ENCODE measurements at places on chromosomes 5 and 9. TPM values are rescaled to one million over a fixed set of nuclear protein-coding genes. Genes with fewer than 3 reads are reported as not detected.

The RNF183 gene
- total RNA-seq: 0.21 TPM

The REEP5 gene
- 55.0 TPM for total RNA-seq

The CD72 gene
- 0.56 TPM for total RNA-seq

The RUSC2 gene
- total RNA-seq: 10.3 TPM

The KIF4B gene
- total RNA-seq: not detected

The GABRA1 gene
- not detected for total RNA-seq

The PCDHB2 gene
- total RNA-seq: not detected

The GOLPH3 gene
- total RNA-seq: 42.2 TPM

The MYMK gene
- total RNA-seq: not detected

The ZNF366 gene
- not detected for total RNA-seq

The LRRC70 gene
- total RNA-seq: 0.07 TPM

The VCAN gene
- total RNA-seq: 81.1 TPM

The SLC25A2 gene
- not detected for total RNA-seq

The PLPPR1 gene
- total RNA-seq: not detected

The DOCK8 gene
- total RNA-seq: 0.71 TPM

The TMEM215 gene
- total RNA-seq: not detected

The PCDHB15 gene
- total RNA-seq: 0.28 TPM

The C9orf153 gene
- not detected for total RNA-seq

The SLC27A6 gene
- 0.35 TPM for total RNA-seq

The MRPS30 gene
- total RNA-seq: 56.3 TPM

The IL9 gene
- total RNA-seq: not detected

The ZNF618 gene
- 8.0 TPM for total RNA-seq

The DMRT2 gene
- 4.0 TPM for total RNA-seq

The SOWAHA gene
- 0.14 TPM for total RNA-seq

The ECSCR gene
- not detected for total RNA-seq

The ITGA2 gene
- total RNA-seq: 24.0 TPM

The INPP5E gene
- total RNA-seq: 12.1 TPM

The IL13 gene
- not detected for total RNA-seq

The BRINP1 gene
- total RNA-seq: not detected

The P4HA2 gene
- 58.1 TPM for total RNA-seq

The SLC6A3 gene
- not detected for total RNA-seq

The FABP6 gene
- 0.56 TPM for total RNA-seq

The NTNG2 gene
- 0.07 TPM for total RNA-seq

The LCN15 gene
- total RNA-seq: not detected
